Sigmoid colon (tissue), 7 donors: ENCODE measurements at places on chromosomes 11 and 22. TPM values are rescaled to one million over a fixed set of nuclear protein-coding genes. Genes with fewer than 3 reads are reported as not detected.

The BRMS1 gene
- total RNA-seq = 23.1 TPM

GRCh38 chr11:57407941-57408475 is 17.6 kb upstream of the PRG2 start:
- no peak for DNase-seq

DNA sequence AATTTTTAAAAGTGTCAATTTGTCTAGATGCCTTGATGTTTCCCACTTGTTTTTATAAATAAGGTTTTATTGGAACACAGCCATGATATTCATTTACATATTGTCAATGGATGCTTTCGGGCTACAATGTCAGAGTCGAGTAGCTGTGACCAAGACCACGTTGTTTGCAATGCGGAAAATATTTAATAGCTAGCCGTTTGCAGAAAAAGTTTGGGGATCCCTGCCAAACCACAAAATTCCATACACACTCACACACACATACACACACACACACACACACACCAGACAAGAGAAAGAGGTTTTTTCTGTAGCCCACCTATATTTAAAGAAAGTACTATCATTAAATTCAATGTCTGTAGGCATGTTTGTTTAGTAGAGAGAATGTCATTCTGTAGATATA is 58.3 kb downstream of the TYR start:
- no peak for DNase-seq

DNA sequence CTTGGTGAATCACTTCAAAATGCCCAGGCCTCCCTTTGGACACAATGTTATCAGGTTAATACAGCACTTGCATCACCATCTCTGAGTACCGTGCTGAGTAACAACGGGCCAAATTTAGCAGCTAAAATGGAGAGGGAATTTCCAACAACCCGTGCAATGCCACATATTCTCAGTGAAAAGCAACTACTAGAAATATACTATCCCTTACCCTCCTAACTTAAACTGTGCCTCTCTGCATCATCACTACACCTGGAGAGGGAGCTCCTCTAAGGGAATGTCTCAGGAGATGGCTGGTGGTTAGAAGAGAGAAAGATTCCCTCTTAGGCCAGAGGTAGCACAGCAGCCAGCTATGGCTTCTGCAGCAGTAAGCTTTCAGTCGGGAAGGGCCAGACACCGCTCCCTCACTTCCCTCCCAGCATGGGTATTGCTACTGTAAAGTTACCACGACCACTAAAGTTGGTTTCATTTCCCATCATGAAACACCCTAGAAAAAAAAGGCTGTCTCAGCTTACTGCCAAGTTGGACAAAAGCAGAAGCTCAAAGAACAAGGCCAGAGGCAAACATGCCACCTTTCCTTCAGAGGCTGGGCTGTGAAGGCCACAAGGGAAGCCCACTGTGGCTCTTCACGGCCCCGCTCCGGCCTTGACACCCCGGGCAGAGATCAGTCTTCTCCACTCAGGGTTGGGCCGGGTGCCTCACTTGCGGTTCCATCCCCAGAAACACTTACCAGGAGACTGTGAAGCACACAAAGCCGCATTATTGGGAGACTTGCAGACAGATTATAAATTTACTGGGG is 3.9 kb downstream of the MAML2 start:
- DNase-seq = peak; percentile 72

DNA sequence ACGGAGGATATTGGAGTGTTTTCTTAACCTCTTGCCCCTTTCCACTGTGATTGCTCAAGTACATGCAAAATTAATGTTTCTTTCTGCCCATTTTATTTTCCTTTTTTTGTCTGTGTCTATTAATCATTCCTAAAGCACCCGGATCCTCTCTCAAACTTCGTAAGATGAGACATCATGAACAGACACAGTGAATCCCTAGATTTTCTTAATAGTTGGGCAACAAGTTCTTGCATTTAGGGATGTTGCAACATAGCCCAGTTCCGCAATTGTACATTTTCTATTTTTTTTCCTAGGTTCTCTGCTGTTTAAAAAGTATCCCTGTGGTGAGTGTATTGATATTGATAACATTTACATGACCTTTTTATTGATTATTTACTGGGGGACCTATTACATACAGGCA is 2.9 kb downstream of the FAM111A start:
- no peak for DNase-seq

DNA sequence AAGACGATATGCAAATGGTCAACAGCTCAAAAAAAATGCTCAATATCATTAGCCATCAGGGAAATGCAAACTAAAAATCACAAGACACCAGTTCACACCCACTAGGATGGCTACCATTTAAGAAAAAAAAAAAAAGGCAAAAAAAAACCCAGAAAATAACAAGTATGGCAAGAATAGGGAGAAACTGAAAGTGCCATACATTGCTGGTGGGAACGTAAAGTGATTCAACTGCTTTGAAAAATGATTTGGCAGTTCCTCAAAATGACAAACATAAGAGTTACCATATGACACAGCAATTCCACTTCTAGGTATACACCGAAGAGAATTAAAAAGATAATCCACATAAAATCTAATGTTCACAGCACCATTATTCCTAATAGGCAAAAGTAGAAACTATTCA is 47.5 kb downstream of the PICALM start:
- no peak for DNase-seq

- no peak for DNase-seq
Observed at GRCh38 chr11:80722629-80723028, 1281.8 kb upstream of the TENM4 start.

GRCh38 chr11:31870609-31871309 is 59.6 kb upstream of the PAX6 start:
- no peak for DNase-seq

DNA sequence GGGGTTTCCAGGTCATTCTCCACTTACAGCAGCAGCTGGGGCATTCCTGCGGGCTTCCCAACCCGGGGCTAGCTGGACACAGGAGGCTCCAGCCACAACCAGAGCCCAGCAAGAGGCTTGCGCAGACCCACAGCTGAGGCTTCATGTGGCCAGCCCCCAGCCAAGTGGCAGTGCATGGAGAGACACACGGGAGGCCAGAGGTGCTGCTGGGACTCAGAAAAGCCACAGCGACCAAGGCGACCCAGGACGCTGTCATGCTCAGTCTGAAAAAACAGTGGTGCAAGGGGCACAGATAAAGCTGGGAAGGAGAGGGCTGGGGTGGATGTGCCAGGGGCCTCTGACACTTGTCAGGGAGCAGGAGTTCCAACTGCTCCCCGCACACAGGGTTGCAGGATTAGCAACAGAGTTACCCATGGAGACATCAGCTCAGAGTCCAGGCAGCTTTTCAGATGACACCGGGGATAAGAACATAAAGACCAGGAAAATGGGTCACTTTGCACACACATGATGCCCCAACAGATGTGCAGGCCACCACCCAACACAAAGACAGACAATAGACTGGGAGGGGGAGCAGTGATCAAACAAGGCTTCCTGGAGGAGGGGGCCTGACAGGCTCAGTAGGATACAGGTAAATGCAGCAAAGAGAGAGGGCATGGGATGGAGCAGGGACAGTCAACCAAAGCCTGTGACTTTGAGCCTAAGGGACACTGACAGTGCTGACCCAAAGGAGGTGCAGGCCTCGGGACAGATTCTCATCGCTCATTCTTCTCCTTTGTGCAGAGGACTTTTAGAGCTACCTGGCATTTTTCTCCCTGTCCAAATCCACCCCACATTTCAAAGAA is 6.9 kb upstream of the NEAT1 start:
- peak; percentile 71 for DNase-seq

- DNase-seq = no peak
Observed at GRCh38 chr22:32702421-32702820, 99.1 kb upstream of the TIMP3 start.

DNA sequence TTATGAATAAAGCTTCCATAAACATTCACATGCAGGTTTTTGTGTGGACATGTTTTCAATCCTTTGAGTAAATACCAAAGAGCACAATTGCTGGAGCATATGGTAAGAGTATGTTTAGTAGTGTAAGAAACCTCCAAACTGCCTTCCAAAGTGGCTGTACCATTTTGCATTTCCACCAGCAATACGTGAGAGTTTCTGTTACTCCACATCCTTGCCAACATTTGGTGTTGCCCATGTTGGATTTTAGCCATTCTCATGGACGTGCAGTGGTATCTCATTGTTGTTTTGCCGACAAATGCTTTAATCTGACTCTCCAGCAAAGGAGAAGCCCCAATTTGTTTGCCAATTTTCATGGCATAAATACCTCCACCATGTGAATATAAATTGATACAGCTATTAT is 103.9 kb upstream of the TMEM45B start:
- DNase-seq = no peak

DNA sequence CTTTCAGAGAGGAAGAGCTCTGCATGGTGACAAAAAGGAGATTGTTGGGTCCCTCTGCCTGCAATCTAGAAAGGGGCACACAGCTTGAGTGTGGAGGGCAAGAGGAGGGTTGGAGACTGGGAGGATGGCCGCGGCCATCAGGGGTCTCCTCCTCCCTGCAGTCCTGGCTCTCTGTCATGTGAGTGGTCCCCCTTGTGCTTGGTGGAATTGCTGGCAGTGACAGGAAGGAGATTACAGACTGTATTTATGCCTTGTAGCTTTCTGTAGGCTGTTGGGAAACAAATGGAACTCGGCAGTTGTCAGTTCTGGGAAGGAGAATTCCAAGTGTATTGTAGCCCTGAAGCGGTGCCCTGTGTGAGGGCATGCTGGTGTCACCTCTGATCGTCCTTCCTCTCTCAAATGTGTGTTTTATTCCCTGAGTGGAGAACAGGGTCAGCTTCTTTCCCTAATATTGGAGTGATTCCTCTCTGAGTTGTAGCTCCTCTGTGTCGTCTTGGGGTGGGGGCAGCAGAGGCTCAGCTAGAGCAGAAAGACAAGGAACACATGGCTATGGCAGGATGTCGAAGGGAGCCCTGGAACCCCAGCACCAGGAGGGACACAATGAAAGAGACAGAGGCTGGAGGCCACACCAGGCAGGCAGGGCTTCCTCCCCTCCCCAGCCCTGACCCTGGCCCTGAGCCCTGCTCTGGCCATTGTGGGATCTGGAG is 163.1 kb downstream of the PKNOX2 start:
- no peak for DNase-seq
